ENCODE measurements at places on chromosomes 5 and 9. TPM values are rescaled to one million over a fixed set of nuclear protein-coding genes. Genes with fewer than 3 reads are reported as not detected.

DNA sequence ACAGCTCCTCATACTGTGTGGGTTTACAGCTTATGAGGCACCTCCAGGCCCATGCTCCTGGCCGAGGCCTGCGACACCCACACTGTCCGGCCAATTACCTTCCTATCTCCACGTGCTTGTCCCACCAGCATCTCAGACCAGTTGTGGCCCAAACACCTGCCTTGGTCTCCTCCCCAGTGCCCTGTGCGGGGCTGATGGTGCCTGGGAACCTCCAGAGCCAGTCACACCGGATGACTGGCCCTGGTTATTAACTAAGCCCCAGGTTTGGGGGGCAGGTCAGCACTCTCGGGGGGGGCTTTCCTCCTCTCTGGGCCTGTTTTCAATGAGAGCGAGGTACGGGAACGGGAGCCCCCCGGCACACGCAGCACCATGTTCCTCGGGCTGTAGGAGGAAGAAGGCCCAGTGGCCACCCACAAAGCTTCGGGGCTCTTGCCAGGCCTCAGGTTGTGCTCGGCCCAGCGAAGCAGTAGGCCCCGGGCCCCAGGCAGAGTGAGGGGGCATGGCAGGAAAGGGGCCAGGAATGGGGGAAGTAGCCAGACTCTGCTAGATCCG is 76.0 kb upstream of the PHYKPL start:
- no peak for DNase-seq

- DNase-seq: peak; percentile 25
Measured at GRCh38 chr9:124180557-124180956, 77.2 kb upstream of the NEK6 start.

DNA sequence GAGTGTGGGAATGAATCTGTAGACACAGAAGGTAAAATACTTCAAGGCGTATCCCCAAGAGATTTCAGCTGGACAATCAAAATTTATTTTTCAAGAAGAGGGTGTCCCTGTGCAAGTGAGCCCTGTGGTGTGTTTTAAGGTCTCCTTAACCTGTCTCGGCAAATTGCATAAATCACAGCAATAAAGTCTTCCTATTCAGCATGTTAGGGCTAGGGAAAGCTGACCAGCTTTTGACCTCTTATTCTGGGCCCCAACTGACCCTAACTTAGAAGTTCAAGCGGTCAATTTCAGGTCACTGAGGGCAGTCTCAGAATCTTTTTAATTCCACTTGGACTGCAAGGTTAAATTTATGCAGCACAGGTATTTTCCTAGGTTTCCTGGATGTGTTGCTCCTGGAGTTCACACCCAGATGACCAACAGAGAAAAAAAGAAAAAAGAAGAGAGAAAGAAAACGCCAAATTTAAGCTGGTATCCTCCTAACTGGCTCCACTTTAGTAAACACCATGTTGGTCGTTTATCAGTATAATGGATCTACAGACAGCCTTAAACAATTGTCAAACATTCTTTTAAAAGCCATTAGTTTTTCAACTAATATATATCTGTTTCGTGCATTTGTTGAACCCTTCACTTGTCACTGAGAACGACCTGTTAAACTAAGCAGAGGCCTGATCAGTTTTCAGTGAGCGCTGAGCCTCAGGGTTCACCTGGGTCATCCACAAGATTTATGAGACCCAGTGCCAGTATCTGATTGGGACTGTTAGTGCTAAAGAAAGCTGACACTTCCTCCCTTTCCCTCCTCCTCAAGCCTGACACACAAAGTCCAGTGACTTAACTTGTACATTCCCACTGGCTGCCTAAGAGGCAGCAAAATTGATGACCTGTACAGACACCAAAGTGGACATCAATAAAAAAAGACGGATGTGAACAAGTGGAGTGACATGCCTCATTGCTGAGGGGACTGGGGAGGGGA is 546.1 kb downstream of the NR2F1-AS1 start:
- DNase-seq: peak; percentile 4

DNA sequence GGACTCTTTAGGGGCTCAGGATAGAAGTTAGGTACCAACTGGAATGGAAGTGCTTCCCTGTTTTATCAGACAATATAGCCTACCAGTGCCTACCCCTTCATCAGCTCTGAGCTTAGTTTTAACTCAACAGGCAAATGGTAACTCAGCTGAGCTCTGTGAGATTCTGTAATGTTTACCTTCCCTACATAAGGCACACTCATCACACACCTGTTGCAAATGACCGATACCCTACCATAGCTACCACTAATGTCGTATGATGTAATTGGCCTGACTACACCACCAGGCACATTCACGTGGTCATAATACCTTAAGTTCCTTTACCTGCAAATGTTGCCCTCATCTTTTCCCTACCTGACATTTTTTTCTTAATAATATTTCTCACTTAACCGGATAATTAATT is 254.8 kb downstream of the ADGRV1 start:
- no peak for DNase-seq

DNA sequence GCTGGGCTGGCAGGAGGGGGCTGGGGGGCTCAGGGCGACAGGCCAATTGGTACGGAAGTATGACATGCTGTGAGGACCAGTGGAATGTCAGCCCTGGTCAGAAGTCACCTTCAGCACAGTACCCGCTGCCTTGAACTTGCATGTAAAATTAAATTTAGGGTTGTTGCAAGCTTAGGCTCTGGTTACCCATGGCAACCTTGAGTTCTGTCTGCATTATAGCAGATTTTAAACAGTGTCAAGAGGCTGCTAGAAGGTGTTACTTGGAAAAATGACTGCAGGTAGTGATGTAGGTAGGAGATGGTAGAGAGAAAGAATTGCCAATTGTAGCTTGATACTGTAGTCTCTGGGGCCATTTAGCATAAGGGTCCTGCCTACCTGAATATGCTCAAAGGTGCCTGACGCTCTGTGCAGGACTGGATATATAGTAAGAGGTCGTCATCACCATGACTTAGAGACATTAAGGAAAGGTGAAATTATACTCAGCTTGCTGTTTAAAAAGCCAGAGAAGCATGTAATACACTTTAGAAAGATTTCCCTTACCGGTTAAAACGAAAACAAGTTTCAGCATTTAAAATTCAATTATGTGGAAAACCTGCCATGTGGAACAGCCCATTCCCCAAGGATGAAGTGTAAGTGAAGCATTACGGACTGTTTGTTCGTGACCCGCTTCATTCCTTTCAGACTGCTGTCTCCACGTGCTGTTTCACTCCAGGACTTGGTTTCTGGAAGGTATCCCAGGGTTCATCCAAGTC is 169.0 kb downstream of the PDZD2 start:
- no peak for DNase-seq

- peak; percentile 45 for DNase-seq
Measured at GRCh38 chr5:161546470-161547301, at the start of gene GABRB2. GABRB2 (minus strand) TSS chr5:161546725; CDS start chr5:161546643, 82 bp downstream.

GRCh38 chr5:167623354-167623753 is 668.1 kb upstream of the WWC1 start:
- DNase-seq: no peak

DNA sequence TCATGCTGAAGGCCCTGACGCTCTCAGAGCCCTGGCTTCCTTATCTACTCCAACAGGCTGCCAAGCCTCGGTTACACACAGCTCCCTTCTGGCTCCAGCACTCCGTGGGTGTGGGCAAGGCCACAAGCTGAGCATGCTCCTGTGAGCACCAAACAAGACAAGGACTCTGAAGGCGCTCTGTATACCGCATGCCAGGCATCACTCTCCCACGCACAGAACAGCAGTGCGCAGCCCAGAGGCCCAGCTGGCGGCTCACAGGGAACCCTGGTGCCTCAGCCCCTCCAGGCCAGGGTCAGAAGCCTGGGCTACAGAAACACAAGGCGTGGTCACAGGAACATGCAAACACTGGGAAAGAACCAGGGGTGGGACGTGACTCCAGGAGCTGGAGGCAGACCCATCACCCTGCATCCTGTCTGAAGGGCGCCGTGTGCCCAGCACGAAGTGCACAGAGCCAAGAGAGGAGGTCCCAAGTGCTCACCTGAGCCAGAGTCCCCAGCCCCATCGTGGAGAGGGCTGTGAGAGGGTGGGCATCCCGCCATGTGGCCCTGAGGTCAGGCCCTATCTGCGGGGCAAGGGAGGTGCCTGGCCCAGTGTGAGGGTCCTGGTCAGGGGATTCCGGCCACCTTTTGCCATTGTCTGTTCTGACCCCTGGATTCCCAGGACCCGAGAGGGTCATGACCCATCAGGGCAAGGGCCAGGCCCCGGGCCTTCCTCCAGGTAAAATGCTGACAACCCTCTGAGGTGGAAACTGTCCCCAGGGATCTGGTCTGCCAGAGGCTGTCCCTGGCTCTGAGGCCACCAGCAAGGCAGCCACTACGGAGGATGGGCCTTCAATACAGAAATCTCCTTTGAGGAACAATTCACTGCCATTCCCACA is 54.7 kb downstream of the COL23A1 start:
- no peak for DNase-seq

MYOT gene
- 2.2 TPM for polyA plus RNA-seq

TPPP gene
- polyA plus RNA-seq: 8.8 TPM

All from large intestine (tissue), 12 donors.